ENCODE measurements at places on chromosomes 5 and 9.
A peak's percentile ranks its signal among the peaks of the same experiment; 100 is the strongest.

DNA sequence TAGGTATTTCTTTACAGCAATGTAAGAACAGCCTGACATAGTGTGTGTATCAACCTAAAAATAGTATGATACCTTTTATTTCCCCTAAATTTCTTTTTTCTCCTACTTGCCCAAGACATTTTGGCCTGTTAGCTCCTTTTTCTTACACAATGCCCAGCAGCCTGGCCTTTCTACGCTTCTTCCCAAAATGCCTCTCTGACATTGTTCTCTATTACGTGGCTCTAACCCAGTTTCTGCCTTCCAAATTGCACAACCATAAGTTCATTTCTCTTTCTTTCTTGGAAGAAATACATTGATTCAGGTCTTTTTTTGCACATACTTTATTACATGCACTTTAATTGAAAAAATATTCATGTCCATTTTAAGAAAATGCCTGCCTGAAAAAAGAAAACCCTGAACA is 408.2 kb downstream of the PRR16 start:
- H3K27me3 ChIP-seq: no peaks in the 10 kb centered on the region
- H3K27ac ChIP-seq: no peak overlapping the region
- H3K4me3 ChIP-seq: no peak overlapping the region
- H3K36me3 ChIP-seq: no peaks in the 10 kb centered on the region
- DNase-seq: no peak

- H3K36me3 ChIP-seq: no peaks in the 10 kb centered on the region
- no peak overlapping the region for H3K4me3 ChIP-seq
- peaks cover 8% of the 10 kb centered on the region for H3K27me3 ChIP-seq
- H3K27ac ChIP-seq: no peak overlapping the region
- H3K4me1 ChIP-seq: peaks cover 12% of the 10 kb centered on the region
Observed at GRCh38 chr5:149898811-149899210, 45.8 kb downstream of the PDE6A start.

- no peaks in the 10 kb centered on the region for H3K36me3 ChIP-seq
- H3K27me3 ChIP-seq: peaks cover 7% of the 10 kb centered on the region
- H3K27ac ChIP-seq: no peak overlapping the region
- H3K4me1 ChIP-seq: no peaks in the 10 kb centered on the region
Observed at GRCh38 chr5:139911425-139912120, 116.0 kb downstream of the PSD2 start.

DNA sequence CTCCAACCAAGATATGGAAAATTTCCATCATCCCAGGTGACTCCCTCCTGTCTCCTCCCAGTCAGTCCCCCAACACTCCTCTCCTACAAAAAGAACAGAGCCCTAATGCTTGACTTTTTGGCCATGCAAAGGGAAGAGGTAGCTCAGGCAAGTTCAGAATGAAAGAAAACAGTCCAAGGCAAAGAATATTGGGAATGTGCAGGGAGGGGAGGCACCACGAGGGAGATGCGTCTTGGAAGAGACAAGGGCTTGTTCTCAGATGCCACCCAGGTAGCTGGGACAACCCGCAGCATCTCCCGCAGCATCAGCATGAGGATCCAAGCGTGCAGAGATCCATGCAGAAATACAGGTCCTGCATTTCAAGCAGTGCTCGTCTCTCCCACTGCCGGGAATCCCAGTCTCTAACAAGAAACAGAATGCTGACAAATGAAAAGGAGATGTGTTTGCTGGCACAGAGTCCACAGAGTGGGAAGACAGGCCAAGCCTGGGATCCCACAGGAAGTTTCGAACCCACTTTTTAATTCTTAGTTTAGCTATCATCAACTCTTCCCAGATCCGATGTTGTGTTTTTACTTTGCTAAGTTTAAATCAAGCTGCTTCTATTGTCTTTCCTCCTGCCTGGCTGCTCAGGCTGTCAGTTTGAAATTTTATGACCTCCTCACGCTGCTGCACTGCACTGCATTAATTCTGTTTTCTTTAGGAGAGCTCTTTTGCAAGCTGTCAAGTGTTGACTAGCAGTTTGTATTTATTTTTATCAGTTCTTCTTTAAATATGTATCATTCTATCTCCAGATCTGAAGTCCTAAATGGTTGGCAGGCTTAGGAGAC is 86.8 kb upstream of the OSMR start:
- H3K27ac ChIP-seq: no peak overlapping the region
- H3K4me3 ChIP-seq: no peak overlapping the region
- no peaks in the 10 kb centered on the region for H3K36me3 ChIP-seq

DNA sequence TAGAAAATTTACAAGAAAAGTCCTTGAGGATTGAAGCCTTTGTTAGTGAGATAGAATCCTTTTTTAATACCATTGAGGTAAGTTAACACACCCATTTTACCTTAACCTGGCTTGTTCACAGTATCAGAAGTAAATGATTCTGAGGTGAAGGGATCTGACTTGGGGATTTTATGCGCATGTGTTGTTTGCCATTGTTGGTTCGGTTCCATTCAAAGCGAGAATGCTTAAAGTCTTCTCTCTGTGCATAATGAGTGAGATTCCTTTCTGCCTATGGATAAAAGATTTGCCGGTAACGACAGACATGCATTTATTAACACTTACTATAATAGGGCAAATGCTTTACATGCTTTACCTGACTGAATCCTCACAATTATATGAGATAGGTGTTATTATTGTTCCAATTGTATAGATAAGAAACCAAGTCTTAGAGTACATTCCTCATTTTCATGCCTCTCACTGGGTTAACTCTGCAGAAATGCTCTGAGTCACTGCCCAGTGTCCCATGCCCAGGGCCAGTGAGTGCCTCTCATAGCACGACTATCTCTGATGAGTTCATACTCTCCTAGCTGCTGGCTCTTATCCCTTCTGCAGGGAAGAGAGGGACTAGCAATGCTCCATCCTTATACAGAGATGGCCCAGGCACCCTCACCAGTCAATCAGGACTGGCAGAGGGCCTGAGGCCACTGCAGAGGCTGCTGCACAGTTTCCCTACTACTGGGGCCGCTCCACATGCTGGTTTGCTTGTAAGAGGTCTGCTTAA is 54.4 kb downstream of the CMYA5 start:
- no peaks in the 10 kb centered on the region for H3K36me3 ChIP-seq
- H3K27ac ChIP-seq: no peak overlapping the region
- no peaks in the 10 kb centered on the region for H3K4me1 ChIP-seq
- DNase-seq: no peak
- no peak overlapping the region for H3K4me3 ChIP-seq
- H3K27me3 ChIP-seq: peaks cover 32% of the 10 kb centered on the region

DNA sequence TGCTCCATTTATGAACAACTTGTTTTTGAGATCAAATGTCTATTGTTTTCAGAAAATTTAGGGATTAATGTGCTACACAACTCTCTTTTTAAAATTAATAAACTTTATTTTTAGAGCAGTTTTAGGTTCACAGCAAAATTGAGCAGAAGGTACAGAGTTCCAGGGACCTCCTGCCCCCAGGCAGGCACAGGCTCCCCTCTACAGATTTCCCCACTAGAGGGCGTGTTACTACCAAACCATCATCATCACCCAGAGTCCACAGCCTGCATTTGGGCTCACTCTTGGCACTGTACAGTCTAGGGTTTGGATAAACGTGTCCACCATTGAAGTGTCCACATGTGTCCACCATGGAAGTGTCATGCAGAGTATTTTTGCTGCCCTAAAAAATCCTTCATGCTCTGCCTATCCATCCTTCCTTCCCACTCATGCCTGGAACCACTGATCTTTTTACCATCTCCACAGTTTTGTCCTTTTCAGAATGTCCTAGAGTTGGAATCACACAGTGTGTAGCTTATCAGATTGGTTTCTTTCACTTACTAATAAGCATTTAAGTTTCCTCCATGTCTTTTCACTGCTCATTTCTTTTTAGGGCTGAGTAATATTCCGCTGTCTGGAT is 61.7 kb downstream of the MRPL36 start:
- peaks cover 24% of the 10 kb centered on the region for H3K27me3 ChIP-seq
- no peak overlapping the region for H3K4me3 ChIP-seq
- peak; percentile 25 for DNase-seq
- no peaks in the 10 kb centered on the region for H3K4me1 ChIP-seq

GRCh38 chr9:113623851-113624485 is 160.4 kb downstream of the RGS3 start:
- no peaks in the 10 kb centered on the region for H3K36me3 ChIP-seq
- no peaks in the 10 kb centered on the region for H3K27me3 ChIP-seq
- H3K4me3 ChIP-seq: no peak overlapping the region
- DNase-seq: no peak
- H3K27ac ChIP-seq: no peak overlapping the region

DNA sequence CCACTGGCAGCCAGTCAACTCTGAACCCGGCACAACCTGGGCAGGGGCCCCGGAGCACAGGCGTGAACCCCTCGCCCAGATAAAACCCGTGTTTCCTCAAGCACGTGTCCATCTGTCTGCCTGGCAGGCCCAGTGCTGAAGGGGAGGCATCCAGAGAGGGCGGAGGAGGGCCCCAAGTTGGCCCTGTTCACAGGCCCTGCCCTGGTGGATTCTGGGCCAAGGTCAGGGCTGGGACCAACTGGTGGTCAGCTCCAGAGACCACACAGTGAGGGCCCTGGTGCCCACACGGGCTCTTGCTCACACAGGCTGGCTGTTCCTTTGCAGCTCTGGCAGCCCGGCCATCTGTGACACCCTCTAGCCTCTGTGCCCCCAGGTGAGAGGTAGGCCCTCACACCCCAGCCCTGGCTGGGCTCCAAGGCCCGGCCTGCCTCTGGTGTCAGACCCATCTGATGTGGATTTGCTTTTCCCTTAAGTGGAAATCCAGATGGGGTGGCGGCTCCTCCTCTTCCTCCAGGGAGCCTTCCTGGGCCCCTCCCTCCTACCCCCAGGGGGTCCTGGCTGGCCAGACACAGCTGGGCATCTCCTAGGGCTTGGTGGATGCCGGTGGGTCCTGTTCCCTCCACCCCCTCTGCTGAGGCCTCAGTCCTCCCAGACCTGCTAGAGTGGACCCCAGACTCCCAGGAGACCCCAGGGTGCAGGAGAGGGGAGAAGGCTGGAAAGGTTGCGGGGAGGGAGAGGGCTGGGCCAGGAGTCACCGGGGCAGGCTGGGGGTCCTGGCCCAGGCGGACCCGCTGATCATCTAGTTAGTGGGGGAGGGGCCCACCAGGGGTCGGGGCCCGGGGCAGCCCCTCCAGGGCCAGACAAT is 525 bp upstream of the STPG3 start:
- no peak overlapping the region for H3K4me3 ChIP-seq
- H3K27me3 ChIP-seq: no peaks in the 10 kb centered on the region
- peaks cover 4% of the 10 kb centered on the region for H3K4me1 ChIP-seq
- no peak for DNase-seq
- H3K36me3 ChIP-seq: no peaks in the 10 kb centered on the region
- H3K27ac ChIP-seq: no peak overlapping the region

GRCh38 chr5:126540631-126541030 is 54.4 kb downstream of the ALDH7A1 start:
- H3K4me3 ChIP-seq: no peak overlapping the region
- no peak overlapping the region for H3K27ac ChIP-seq
- no peaks in the 10 kb centered on the region for H3K36me3 ChIP-seq
- H3K27me3 ChIP-seq: no peaks in the 10 kb centered on the region
- peaks cover 4% of the 10 kb centered on the region for H3K4me1 ChIP-seq

GRCh38 chr5:173866858-173867679 is 21.1 kb upstream of the CPEB4 start:
- H3K4me3 ChIP-seq: no peak overlapping the region
- no peak for DNase-seq
- no peak overlapping the region for H3K27ac ChIP-seq
- H3K36me3 ChIP-seq: no peaks in the 10 kb centered on the region
- peaks cover 1% of the 10 kb centered on the region for H3K27me3 ChIP-seq

DNA sequence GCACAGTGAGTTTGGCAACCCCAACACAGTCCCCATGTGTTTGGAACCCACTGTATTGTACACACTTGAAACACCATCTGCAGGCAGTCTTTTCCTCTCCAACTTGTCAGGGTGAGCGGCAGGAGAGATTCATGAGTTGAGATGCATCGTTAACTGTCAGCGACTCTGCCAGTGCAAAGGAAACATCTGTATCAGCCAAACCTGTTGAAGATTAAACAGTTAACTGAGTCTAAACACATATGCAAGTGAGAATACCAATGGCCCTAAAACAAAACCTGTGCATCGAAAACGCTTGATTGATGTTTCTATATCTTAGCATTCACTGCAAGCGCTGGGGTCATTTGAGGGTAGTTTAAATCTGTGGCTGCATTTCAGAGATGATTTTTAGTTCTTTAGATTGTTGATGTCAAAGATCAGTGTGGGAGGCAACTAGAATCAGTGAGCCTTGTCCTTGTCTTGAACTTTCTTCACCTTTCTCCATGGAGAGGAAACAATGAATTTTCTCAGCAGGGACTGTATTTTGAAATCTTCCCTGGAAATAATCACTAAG is 41.3 kb upstream of the PAM start:
- no peak overlapping the region for H3K27ac ChIP-seq
- H3K27me3 ChIP-seq: no peaks in the 10 kb centered on the region
- DNase-seq: no peak
- H3K4me3 ChIP-seq: no peak overlapping the region

DNA sequence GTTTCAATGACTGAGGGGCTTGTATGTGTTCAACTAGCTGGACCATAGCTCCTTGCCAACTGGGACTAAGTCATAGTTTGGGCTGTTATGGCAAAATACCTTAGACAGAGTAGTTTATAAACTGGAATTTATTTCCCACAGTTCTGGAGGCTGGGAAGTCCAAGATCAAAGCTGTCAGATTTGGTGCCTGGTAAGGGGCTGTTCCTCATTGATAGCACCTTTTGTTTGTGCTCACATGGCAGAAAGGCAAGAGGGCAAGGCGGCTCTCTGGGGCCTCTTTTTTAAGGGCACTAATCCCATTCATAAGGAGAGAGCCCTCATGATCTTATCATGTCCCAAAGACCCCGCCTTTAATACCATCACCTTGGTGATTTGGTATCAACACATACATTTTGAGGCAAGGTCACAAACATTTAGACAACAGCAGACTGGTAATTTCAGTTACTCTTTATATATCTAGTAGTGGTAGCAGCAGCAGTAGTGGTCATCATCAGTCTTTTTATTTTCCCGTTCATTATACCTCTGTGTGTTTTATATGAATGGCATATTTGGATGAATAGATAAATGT is 477.0 kb downstream of the CCDC171 start:
- peaks cover 5% of the 10 kb centered on the region for H3K27me3 ChIP-seq
- no peak overlapping the region for H3K4me3 ChIP-seq
- H3K4me1 ChIP-seq: peaks cover 8% of the 10 kb centered on the region
- no peaks in the 10 kb centered on the region for H3K36me3 ChIP-seq
- H3K27ac ChIP-seq: no peak overlapping the region

GRCh38 chr5:176788941-176789872 is 21.2 kb upstream of the UNC5A start:
- no peak overlapping the region for H3K27ac ChIP-seq
- no peaks in the 10 kb centered on the region for H3K36me3 ChIP-seq
- H3K4me3 ChIP-seq: no peak overlapping the region
- H3K4me1 ChIP-seq: no peaks in the 10 kb centered on the region
- peaks cover 16% of the 10 kb centered on the region for H3K27me3 ChIP-seq

DNA sequence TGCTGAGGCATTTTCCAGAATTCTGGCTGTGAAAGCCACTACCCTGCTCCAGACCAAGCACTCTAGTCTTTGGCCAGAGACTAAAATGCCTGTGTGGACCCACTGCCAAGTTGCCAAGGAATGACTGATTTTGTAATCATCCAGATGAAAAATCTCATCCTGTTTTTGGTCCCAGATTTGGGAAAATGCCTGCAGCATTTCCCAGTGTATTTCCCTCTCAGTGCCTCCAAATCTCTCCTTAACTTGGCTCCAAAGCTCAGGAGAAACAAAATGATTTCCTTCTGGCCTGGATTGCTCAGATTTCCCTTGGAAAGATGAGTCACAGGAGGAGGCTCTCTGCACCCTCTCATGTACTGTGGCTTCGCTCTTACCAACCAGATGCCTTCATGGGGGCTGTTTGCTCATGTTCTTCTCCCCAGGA is 335.2 kb upstream of the TARS1 start:
- H3K27ac ChIP-seq: no peak overlapping the region
- no peaks in the 10 kb centered on the region for H3K27me3 ChIP-seq
- no peak overlapping the region for H3K4me3 ChIP-seq
- no peaks in the 10 kb centered on the region for H3K36me3 ChIP-seq
- no peaks in the 10 kb centered on the region for H3K4me1 ChIP-seq
